DMS153 (cell line): ENCODE measurements at places on chromosomes 12 and 14.

- no peak for DNase-seq
These were observed 128.1 kb downstream of the NRXN3 start for GRCh38 chr14:78298298-78298697.

DNA sequence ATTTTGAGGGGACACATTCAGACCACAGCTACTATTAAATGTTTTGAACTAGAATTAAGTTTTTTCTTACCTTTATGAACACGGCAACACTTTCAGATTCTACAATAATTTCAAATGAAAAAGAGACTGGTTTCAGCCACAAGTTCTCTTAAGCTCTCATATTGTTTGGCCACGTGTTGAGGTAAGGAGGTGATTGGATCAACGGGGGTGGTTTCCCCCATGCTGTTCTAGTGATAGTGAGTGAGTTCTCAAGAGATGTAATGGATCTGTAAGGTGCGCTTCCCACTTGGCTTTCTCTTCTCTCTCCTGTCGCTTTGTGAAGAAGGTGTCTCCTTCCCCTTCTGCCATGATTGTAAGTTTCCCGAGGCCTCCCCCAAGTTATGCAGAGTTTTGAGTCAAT lies 48.9 kb upstream of the DYRK2 start:
- DNase-seq, result no peak

- no peak for DNase-seq
These were observed 72.3 kb upstream of the AMIGO2 start for GRCh38 chr12:47152095-47152494.

GRCh38 chr14:97777622-97778355 lies 980.6 kb downstream of the VRK1 start:
- DNase-seq, result no peak

DNA sequence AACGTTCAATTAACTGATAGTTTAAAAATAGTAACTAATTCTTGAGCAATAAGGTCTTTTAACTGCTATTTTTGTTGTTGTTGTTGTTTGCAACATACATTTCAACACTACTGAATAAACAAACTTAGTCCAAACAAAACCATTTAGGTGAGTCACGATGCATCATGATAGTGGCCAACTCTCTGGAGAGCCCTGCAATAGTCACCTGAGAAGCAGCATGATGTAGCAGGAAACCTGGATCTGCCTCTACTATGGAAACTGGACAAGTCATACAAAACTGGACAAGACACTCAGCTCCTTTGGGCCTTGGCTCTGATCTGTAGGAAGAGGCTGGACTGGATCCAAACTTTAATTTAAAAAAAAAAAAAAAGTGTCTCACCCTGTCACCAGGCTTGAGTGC lies 117.3 kb downstream of the MED13L start:
- no peak for DNase-seq

GRCh38 chr12:109725321-109726105 lies 11.9 kb downstream of the FAM222A start:
- DNase-seq, result no peak
